ENCODE measurements at places on chromosomes 12 and 14.
A peak's percentile ranks its signal among the peaks of the same experiment; 100 is the strongest.

- DNase-seq: peak; percentile 90
Observed at GRCh38 chr14:76961631-76962302, 66.7 kb downstream of the IRF2BPL start.

GRCh38 chr12:12898136-12898717, 6.9 kb downstream of the GPRC5A start:
- no peak for DNase-seq

DNA sequence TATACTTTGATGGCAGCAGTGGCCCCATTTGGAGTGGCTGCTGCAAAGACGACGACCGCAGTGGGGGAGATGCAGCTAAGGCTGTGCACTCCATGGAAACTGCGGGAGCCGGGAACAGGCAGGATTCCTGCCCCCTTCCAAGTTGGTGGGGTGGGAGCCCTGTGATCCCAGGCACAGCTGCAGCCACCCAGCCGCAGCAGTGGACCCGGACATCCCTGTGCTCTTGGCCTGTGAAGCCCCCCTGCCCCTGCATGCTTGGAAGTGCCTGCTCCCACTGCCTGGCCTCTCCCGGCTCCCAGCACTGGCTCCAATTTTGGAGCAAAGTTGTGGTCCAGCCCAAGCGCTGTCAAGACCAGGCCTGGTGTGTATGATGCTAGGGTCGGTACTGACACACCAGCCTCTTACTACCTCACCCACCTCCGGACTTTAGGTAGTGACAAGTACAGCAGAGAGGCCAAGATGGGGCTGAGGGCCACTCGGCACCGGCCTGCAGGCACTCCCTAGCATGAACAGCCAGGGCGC, 502.8 kb upstream of the RPL10L start:
- DNase-seq: no peak

- peak; percentile 67 for DNase-seq
Observed at GRCh38 chr14:38065106-38065762, 142.5 kb upstream of the SSTR1 start.

DNA sequence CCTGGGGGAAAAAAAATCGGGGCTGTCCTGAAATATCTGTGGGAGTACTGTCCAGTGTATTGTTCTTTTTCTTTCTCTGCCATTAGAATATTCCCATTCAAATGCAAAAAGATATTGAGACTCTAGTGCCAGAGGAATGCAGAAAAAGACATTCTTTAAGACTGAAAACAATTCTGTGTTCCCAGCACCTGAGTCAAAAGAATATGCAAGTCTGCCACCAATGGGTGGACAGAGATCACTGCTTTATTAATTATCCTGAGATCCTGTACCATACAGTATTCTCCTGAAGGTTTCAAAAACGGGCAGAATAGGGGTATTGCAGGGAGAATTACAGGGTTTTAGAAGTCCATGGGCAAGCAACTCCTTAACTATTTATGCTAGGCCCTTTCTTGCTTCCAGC, 361.8 kb downstream of the C12orf50 start:
- no peak for DNase-seq

DNA sequence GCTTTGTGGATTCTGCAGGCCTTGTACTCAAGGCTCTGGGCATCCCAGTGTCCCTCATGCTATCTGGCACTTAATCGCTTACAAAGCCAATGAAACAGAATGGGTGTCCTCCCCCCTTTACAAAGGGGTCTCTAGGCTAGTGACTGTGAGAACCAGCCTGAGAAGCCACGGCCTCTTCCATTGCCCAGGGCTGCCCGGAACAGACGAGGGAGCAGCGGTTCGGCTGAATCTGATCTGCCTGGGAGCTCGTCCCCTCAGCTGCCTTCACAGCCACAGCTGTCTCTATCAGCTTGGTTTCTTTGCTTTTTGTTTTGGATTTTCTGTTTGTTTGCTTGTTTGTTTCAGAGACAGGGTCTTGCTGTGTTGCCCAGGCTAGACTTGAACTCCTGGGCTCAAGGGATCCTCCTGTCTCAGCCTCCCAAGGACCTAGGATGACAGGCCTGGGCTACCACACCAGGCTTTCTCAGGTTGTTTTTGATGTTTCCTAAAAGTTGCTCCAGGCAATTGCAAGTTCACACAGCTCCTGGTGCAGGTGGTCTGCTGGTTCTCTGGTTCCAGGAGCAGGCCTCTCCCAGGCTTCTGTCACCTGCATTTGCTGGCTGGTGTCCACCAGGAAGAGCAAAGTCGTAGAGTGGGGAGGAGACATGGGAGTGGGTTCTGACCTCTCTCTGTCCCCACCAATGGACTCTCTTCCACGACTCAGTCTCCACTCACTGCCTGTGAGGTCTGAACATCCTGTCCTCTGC, 10.9 kb upstream of the RIN3 start:
- no peak for DNase-seq

Measured in T follicular helper cell (primary cell).